ENCODE measurements at places on chromosomes 6 and 20. TPM values are rescaled to one million over a fixed set of nuclear protein-coding genes. Genes with fewer than 3 reads are reported as not detected.

GRCh38 chr20:16945619-16946018, 197.5 kb downstream of the OTOR start:
- no peaks in the 10 kb centered on the region for H3K36me3 ChIP-seq
- no peak overlapping the region for H3K27ac ChIP-seq
- H3K4me1 ChIP-seq, result no peaks in the 10 kb centered on the region

DNA sequence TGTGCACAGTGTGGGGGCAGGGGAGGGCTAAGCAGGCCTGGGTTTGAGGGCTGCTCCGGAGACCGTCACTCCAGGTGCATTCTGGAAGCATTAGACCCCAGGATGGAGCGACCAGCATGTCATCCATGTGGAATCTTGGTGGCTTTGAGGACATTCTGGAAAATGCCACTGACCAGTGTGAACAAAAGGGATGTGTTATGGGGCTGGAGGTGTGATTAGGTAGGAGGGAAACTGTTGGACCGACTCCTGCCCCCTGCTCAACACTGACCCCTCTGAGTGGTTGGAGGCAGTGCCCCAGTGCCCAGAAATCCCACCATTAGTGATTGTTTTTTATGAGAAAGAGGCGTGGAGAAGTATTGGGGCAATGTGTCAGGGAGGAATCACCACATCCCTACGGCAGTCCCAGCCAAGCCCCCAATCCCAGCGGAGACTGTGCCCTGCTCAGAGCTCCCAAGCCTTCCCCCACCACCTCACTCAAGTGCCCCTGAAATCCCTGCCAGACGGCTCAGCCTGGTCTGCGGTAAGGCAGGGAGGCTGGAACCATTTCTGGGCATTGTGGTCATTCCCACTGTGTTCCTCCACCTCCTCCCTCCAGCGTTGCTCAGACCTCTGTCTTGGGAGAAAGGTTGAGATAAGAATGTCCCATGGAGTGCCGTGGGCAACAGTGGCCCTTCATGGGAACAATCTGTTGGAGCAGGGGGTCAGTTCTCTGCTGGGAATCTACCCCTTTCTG, 44.0 kb upstream of the TTPAL start:
- no peaks in the 10 kb centered on the region for H3K27me3 ChIP-seq
- no peak overlapping the region for H3K4me3 ChIP-seq
- no peaks in the 10 kb centered on the region for H3K36me3 ChIP-seq
- no peaks in the 10 kb centered on the region for H3K4me1 ChIP-seq
- no peak for DNase-seq
- no peak overlapping the region for H3K27ac ChIP-seq

DNA sequence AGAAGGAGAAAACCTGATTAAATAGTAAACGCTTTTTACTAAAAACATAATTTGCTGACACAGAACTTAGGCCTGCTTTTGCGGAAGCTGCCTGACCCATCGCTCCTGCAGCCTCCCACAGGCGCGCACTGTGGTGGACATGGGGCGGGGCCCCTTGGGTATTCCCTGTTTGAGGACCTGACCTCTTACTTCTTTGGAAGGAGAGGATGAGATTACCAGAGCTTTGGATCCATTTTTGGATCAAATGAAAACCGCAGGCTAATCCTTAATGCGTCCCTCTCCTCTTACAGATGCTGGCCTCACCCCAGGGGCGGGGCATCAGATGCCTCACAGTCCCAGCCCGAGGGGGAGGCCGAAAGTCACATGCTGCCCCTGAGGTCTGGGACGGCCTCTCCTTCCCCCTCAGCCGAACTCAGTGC, 151.0 kb downstream of the SCML4 start:
- peaks cover 10% of the 10 kb centered on the region for H3K27me3 ChIP-seq
- H3K4me3 ChIP-seq, result no peak overlapping the region
- H3K36me3 ChIP-seq, result no peaks in the 10 kb centered on the region
- no peak overlapping the region for H3K27ac ChIP-seq
- DNase-seq, result no peak

GRCh38 chr6:130513770-130514169, 148.0 kb downstream of the TMEM200A start:
- H3K27me3 ChIP-seq, result no peaks in the 10 kb centered on the region
- no peak for DNase-seq
- no peaks in the 10 kb centered on the region for H3K36me3 ChIP-seq
- no peak overlapping the region for H3K4me3 ChIP-seq
- no peak overlapping the region for H3K27ac ChIP-seq
- no peaks in the 10 kb centered on the region for H3K4me1 ChIP-seq

GRCh38 chr6:53815381-53816119, 20.7 kb downstream of the LRRC1 start:
- H3K27ac ChIP-seq, result no peak overlapping the region
- H3K4me1 ChIP-seq, result peaks cover 22% of the 10 kb centered on the region
- DNase-seq, result no peak
- H3K4me3 ChIP-seq, result no peak overlapping the region
- no peaks in the 10 kb centered on the region for H3K36me3 ChIP-seq

Gene C6orf58
- not detected for total RNA-seq

All from neural progenitor cell (in vitro differentiated cells).